ENCODE measurements at places on chromosomes 7 and 10.

DNA sequence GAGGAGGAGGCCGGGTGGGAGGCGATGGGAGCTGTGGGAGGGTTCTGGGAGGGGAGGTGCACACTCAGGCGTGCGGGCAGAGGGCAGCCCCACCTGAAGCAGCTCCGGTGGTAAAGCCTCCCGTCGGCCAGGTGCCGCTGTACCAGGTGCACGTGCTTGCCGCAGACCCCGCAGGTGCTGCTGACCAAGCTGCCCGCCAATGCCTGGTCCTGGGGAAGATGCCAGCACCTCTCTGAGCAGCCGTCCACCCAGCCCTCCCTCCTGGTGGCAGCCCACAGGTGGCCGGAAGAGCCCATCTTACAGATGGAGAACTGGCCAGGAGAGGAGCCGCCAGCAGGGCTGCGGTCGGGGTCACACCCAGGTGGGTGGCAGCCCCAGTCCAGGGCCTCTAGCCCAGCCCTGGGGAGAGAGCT, 12.6 kb downstream of the MICALL2 start:
- no peak for DNase-seq

DNA sequence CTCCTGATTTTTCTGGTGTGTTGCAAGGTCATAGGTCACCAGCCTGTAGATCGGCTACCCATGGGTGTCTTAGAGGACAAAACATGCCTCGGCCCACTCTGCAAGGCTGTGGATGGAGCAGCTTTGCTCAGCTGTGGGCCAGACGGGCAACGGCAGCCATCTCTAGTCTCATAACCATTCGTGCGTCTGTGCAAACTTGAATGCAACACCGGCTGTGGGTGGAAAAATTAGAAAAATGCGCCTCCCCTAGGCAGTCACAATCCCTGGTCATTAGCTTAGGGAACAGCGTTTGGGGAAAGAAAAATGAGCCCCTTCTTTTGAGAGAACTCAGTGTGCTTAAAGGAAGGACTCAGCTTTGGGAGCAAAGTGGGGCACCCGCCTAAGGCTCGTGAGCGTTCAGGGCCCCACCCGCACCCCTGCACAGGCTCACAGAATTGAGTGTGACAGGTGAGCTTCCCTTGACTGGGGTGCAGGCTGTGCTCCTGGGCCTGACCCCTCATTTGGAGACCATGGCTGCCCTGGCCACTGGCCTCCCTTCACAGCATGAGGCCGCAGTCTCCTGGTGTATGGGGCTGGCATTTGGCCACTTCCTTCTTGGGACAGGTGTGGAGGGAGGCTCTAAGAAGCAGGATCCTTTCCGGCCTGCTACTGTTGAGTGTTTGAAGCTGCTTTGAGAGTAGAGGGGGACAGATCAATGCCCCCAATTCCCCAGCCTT, 148.0 kb downstream of the C10orf105 start:
- DNase-seq, result no peak

DNA sequence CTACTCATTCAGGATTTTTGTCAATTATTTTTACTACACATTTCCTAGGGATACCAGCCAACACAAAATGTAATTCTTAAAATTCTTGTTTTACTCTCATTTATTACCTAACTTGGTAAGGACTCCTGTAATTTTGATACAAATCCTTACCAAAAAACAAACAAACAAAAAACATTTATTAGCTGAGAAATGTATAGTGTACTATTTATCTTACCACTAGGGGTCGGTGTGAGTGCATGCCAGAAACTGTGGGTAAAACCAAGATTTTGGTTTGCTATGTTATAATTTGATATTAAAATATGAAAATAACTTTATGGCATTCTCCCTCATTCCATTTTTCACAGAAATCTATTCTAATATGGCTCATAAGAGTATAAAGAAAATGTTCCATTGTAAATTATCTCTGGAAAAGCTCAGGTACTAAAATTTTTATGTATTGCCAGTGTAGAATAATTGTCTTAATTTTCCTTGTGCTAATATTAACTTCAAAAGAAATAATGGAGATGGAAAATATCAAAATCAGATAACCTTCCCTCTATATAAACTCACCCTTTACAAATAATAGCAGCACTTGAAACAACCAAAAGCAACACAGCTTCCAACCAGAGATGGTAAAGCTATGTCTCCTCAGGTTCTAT, 290.8 kb upstream of the PCDH15 start:
- no peak for DNase-seq

GRCh38 chr7:129072479-129073011, 17.6 kb upstream of the TNPO3 start:
- DNase-seq, result no peak

GRCh38 chr7:72709909-72710308, 118.1 kb downstream of the TYW1B start:
- no peak for DNase-seq

- no peak for DNase-seq
Measured at GRCh38 chr7:40680657-40681056, 545.9 kb downstream of the SUGCT start.

DNA sequence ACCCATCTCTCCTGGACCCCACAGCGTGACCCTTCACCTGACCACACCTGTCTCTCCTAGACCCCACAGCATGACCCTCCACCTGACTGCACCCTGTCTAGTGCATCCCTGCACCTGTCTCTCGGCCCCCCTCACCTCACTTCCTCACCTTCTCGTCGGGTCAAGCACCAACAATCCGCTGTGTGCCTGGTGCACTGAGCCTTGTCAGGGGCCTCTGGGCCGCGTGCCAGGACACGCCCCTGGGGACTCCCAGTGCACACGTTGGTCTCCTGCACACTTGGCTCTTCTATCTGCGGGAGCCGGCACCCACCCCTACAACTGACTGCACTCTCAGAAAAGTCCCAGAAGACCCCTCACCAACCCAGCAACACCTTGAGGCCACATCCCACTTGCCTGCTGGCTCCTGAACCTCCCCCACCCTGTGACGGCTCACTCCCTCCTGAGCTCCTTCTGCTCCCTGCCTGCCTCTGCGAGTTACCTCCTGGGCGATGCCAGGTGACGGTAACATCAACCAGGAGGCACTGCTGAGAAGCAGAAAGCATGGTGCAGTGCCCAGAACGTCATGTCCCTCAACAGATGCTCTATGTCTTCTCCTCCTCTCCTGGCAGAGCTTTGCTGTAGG, 147.6 kb downstream of the DIP2C start:
- DNase-seq, result no peak

GRCh38 chr7:127158659-127159058, 94.1 kb downstream of the GRM8 start:
- no peak for DNase-seq

GRCh38 chr10:74453169-74453568, 302.1 kb downstream of the ADK start:
- no peak for DNase-seq

- DNase-seq, result no peak
Measured at GRCh38 chr10:52213321-52213752, 100.7 kb upstream of the DKK1 start.

DNA sequence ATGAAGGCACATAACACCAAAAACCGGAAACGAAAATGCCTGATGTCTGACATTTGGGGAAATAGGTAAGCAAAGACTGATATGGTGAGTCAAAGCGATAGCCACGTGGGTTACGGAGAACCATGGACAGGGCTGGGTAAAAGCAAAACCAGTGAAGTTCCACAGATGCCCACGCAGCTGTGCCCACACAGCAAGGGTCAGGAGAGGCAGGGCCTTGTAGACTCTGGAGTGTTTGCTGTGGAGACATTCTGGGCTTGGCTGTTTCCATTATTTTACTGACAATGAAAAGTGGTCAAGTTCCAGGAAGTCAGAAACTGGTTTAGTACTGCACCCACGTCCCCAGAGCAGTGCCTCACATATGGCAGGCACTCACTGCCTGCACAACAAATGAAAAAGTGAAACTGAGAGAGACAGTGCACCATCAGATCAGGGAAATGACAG, 148.7 kb downstream of the ZMYND11 start:
- DNase-seq, result peak; percentile 14

GRCh38 chr7:12436126-12436525, 32.5 kb upstream of the VWDE start:
- no peak for DNase-seq

GRCh38 chr7:3265388-3265787, 35.7 kb upstream of the SDK1 start:
- DNase-seq, result no peak

GRCh38 chr10:78359640-78360091, 326.0 kb downstream of the RPS24 start:
- DNase-seq, result no peak

GRCh38 chr7:92115821-92116220, 18.5 kb downstream of the CYP51A1 start:
- no peak for DNase-seq

- no peak for DNase-seq
Measured at GRCh38 chr7:121219026-121219425, 109.8 kb upstream of the WNT16 start.

DNA sequence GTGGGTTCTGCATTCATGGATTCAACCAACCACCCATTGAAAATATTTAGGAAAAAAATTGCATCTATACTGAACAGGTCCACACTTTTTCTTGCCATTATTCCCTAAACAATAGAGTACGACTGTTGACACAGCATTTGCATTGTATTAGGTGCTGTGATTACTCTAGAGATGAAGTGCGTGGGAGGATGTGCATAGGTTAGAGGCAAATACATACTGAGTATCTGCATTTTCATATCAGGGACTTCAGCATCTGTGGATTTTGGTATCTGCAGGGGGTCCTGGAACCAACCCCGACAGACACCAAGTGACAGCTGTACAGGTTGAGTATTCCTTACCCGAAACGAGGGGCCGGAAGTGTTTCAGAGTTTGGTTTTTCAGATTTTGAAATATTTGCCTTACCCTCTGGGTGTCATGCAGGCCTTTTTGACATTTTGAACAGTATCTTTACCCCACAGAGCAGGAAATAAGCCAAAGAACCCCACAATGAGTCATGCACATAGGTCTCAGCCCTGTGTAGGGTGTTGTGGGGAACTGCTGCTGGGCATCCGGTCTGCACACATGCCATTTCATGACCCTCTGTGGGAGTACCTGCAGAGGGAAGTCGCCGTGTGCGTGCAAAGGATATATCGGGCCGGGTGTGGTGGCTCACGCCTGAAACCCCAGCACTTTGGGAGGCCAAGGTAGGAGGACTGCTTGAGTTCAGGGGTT, 14.5 kb downstream of the NUDT5 start:
- DNase-seq, result peak; percentile 50

- no peak for DNase-seq
Measured at GRCh38 chr10:51272555-51272954, 198.3 kb downstream of the PRKG1 start.

- peak; percentile 32 for DNase-seq
Measured at GRCh38 chr7:130367088-130367755, 13.1 kb upstream of the CPA1 start.

DNA sequence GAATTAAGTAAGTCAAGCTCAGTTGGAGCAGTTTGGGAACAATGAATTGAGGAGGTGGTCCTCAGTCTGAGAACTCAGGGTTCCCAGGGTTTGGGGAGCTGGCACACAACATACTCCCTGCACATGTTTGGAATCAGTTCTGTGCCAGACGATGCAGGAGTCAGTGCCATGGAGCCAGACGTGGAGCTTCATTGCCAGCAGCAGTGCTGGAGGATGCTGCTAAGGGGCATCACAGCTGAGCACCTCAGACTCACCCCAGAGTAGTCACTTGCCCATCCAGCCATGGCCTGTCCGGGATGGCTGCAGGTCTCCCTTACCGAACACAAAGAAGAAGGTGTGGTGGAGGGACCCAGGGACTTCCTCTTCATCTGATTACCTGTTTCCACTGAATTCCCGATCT, 7.9 kb downstream of the GIMAP5 start:
- no peak for DNase-seq

DNA sequence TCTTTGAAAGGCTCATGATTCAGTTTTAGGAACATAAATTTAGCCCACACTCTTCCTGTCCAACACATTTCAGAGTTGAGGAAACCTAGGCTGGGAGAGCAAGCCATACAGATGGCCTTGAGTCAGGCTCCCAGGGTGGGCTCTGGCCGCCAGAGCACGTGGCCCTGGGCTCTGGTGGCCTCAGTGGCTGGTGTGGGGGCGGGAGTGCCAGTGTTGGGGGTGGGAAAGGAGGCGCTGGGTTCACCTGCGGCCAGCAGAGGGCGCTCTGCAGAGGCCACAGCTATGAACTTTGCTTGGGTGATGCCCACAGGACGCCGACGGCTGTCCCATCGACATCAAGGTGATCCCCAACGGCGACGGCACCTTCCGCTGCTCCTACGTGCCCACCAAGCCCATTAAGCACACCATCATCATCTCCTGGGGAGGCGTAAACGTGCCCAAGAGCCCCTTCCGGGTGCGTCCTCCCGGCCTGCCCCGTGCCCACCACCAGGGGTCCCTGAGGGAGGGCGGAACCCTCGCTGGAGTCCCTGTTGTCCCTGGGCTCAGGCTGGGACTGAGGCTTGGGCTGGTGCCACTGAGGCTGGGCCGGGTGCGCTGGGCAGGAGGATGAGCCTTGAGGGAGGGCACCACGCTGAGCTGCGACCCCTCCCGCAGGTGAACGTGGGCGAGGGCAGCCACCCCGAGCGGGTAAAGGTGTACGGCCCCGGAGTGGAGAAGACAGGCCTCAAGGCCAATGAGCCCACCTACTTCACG, 11.9 kb downstream of the FLNC start:
- DNase-seq, result peak; percentile 22

DNA sequence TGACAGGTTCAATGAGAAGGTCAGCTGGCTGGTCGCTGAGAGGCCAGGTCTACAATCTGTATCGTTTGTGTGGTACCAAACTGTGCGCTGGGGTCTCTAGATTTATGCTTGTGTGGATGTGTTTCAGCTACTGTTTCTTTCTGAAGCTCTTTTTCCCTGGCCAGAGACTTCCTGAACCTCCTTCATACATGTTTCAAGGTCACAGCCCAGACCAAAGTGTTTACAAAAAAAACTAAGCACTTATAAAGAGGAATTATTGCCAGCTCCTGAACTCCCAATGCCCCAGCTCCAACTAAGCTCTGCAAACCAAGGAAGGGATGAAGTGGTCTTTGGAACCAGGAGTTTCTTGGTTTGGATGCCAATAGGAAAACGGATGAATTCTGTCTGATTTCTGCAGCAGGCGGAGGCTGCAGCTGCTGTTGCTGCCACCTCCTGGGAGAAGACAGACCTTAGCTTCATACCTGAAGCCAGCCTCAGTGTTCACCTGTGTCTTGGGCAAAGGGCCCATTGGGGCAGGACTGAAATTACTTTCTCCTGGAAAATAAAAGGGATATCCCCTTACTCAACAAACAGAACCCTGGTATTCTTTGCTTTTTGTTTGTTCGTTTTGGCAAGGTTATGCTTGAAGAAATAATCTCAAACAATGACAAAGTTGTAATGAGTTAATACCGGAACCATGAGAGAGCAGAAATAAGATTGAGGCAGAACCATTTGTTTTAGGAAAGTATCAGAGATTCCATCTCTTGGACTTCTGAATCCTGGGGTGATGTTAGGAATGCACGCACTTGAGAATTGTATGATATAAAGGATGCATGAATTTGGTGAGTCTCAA, 24.6 kb upstream of the MKLN1 start:
- DNase-seq, result peak; percentile 3

GRCh38 chr7:155852426-155853301, 40.4 kb upstream of the SHH start:
- DNase-seq, result no peak

DNA sequence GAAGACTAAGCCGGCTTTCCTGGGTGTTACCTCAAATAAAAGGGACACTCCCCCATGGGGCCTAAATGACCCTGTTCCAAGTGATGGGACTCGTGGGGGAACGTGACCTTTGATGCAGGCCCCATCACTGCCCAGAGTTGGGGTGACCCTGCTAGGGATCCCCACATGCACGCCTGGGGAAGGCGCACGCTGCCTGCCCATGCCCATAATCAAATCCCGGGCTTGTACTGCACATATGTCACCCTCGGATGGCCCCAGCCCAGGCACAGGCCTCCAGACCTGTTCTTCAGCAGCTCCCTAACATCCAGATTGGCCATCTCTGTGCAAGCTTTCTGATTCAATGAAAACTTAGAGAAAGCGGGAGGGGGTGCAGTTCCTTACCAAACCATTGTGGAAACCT, 14.7 kb downstream of the EBF3 start:
- DNase-seq, result no peak

All from T-cell (primary cell).